ENCODE measurements at places on chromosomes 3 and 15.

DNA sequence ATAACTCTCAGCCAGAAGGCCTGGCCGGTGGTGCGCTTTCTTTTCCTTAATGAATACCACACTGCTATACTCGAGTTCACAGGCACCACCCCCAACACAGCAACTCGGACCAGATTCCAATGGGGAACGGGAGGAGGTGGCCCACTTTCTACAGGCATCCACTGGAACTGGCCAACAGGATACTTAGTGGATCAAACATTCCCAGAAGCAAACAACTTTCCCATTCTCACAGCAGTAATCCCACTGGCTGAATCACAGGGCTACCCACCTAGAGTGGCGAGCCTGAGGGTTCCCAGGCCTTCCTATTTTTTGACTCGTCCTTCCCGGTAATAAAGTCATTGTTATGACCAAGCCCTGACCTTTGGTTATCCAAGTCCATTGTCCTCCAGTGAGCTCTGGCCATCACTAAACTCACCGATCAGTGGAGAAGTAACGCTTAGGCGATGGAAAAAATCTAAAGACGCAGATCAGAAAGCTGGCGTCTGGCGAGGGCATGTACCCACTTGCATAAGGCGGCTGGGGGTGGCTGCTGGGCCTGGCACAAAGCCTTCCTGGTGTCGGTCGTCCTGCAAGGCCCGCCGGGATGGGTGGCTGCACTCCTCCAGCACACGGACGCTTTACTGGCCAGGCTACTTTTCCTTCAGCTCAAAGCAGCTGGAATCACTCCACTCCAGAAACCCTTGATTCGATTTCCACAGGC is 1.2 kb downstream of the EOGT start:
- H3K27ac ChIP-seq = peak overlapping the region; percentile 95
- H3K4me1 ChIP-seq = peaks cover 15% of the 10 kb centered on the region
- H3K4me3 ChIP-seq = peak overlapping the region; percentile 57
- peak; percentile 86 for DNase-seq
- H3K36me3 ChIP-seq = peaks cover 50% of the 10 kb centered on the region

DNA sequence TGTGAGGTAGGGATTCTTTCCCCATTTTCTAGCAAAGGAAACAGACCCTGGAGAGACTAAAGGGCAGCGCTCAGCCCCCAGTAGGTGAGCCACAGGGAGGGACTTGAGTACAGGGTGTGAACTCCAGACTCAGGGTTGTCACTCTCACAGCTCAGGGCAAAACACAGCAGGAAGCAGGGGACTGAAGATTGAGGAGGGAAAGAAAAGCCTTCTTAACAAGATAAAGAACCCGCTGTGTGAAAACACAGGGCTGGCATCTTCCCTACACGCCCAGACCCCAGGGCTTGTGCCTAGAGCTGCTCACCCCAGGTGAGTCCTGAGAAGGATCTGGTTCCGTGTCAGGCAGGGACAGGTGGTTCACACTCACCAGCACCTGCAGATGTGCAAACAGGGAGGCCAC is 59.6 kb downstream of the ABTB1 start:
- no peak overlapping the region for H3K4me3 ChIP-seq
- no peaks in the 10 kb centered on the region for H3K27me3 ChIP-seq
- no peak for DNase-seq
- peaks cover 24% of the 10 kb centered on the region for H3K4me1 ChIP-seq

GRCh38 chr3:154779571-154779970 is 300.5 kb upstream of the MME start:
- no peaks in the 10 kb centered on the region for H3K36me3 ChIP-seq
- DNase-seq = no peak
- H3K27me3 ChIP-seq = no peaks in the 10 kb centered on the region
- H3K4me3 ChIP-seq = no peak overlapping the region
- H3K4me1 ChIP-seq = no peaks in the 10 kb centered on the region
- no peak overlapping the region for H3K27ac ChIP-seq

- H3K4me1 ChIP-seq = no peaks in the 10 kb centered on the region
- no peaks in the 10 kb centered on the region for H3K27me3 ChIP-seq
- H3K27ac ChIP-seq = no peak overlapping the region
- H3K4me3 ChIP-seq = no peak overlapping the region
- no peaks in the 10 kb centered on the region for H3K36me3 ChIP-seq
Observed at GRCh38 chr3:145899241-145899640, 261.7 kb downstream of the PLOD2 start.

DNA sequence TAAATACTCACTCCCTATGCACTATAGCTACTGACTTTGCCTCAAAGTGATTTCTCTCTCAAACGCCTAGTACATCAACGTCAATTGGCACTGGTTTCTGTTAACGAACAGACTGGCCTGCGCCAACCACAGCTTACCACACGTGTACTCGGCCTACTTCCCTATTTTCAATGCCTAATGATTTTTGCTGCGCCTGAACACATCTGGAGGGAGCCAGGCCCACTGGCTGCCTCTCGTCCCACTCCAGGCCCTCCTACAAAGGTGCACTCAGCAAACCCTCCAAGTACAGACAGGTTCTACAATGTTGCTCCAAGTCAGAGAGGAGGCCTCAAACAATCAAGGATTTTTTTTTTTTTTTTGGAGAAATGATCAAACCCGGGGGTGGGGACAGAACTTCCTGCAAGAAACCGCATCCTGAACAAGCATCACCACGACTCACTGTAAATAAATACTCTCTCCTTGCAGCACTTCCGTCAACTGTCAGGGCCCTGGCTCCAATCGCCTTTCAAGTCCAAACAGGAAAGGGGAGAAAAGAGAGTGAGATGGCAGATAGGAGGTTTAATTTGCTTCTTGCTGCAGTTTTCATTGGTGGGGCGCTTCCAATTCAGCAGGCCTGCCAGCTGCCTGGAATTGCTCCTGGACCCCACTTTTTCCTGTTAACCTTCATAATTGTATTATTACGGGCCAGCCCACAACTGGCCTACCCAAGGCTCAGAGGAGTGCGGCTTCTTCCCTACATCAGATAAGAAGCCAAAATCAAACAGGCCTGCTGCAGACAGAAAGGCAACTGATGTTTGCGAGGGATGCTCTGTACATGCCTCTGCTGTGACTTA is 139.3 kb downstream of the FOXP1 start:
- no peak overlapping the region for H3K4me3 ChIP-seq
- no peaks in the 10 kb centered on the region for H3K36me3 ChIP-seq
- peak overlapping the region; percentile 93 for H3K27ac ChIP-seq
- peak; percentile 84 for DNase-seq
- H3K27me3 ChIP-seq = no peaks in the 10 kb centered on the region

- H3K27me3 ChIP-seq = no peaks in the 10 kb centered on the region
- no peak overlapping the region for H3K27ac ChIP-seq
- DNase-seq = no peak
- H3K4me1 ChIP-seq = no peaks in the 10 kb centered on the region
- H3K4me3 ChIP-seq = no peak overlapping the region
- no peaks in the 10 kb centered on the region for H3K36me3 ChIP-seq
Observed at GRCh38 chr3:42975456-42975855, 3.7 kb upstream of the GASK1A start.

- H3K27me3 ChIP-seq = peaks cover 52% of the 10 kb centered on the region
- no peaks in the 10 kb centered on the region for H3K4me1 ChIP-seq
- no peak overlapping the region for H3K27ac ChIP-seq
- peak overlapping the region; percentile 47 for H3K4me3 ChIP-seq
Observed at GRCh38 chr3:155744010-155744625, 753 bp downstream of the PLCH1 start.

GRCh38 chr3:97970956-97971620 is 1.1 kb downstream of the RIOX2 start:
- no peaks in the 10 kb centered on the region for H3K27me3 ChIP-seq
- peak overlapping the region; percentile 52 for H3K4me3 ChIP-seq
- H3K4me1 ChIP-seq = peaks cover 10% of the 10 kb centered on the region

- H3K4me1 ChIP-seq = peaks cover 52% of the 10 kb centered on the region
- DNase-seq = no peak
- H3K27me3 ChIP-seq = no peaks in the 10 kb centered on the region
- H3K4me3 ChIP-seq = no peak overlapping the region
Observed at GRCh38 chr15:38041576-38041975, 107.1 kb downstream of the TMCO5A start.
